Activated T-helper 2 cell treated with anti-CD3 and anti-CD28 coated beads, Interferon-gamma antibody, Interleukin-2, Interleukin-4, amounts not matched to agents 10 μg/mL and 5 μg/mL and 100 μg/mL, durations not matched to agents 14 hours and 24 hours and 36 hours (primary cell): ENCODE measurements at places on chromosomes 1 and 21.

- DNase-seq, result no peak
Observed at GRCh38 chr1:86774305-86775295, 70.2 kb downstream of the SH3GLB1 start.

- DNase-seq, result no peak
Observed at GRCh38 chr1:99139876-99140275, 124.4 kb upstream of the PLPPR4 start.

- no peak for DNase-seq
Observed at GRCh38 chr1:113191579-113192076, 118.6 kb downstream of the LRIG2 start.

DNA sequence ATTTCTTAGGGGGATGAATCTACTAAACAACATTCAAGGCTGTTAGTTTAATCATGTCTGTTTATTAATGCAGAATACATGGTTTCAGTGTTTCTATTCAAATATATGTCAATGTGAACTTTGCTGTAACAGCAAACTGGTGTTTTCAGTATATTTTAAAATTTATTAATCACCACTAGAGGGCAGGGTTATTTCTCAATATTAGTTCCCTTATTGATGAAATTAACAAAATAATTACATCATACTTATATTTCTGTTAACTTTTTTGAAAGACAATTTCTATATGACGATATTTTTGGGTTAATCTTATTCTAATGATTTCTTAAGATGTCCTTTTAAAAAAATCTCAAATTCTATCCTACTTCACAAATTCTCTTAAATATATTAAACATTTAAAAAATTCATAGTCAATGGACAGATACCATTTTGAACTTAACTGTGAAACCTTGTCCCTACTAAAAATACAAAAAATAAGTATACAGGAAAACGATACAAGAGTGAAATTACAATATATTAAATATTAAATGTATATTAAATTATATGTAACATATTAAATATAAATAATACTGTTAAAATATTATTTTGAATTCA lies 1034.1 kb upstream of the PRMT6 start:
- no peak for DNase-seq

DNA sequence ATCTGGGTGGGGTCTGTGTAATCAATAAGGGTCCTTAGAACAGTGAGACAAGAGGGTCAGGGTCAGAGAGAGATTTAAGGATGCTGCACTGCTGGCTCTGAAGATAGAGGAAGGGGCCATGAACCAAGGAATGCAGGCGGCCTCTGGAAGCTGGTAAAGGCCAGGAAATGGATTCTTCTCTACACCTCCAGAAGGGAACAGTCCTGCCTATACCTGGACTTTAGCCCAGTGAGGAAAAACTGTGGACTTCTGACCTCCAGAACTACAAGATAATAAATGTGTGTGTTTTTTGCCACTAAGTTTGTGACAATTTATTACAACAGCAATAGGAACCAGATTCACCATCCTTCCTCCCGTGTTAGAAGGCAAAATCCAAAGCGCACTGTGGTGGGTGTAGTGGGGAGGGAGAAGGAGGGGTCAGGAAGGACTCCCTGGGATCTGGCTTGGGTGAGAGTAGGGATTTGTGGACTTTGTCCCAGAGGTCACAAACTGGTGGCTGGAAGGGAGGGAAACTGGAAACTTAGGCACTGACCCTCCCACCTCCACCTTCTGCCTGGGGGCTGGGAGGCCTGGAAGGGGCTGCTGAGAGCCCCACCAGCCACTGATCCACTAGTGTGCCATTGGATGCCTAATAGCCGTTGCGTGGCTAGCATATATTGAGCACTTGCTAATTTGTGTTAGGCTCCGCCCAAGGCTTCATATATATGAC lies 5.4 kb upstream of the CELA2A start:
- no peak for DNase-seq

DNA sequence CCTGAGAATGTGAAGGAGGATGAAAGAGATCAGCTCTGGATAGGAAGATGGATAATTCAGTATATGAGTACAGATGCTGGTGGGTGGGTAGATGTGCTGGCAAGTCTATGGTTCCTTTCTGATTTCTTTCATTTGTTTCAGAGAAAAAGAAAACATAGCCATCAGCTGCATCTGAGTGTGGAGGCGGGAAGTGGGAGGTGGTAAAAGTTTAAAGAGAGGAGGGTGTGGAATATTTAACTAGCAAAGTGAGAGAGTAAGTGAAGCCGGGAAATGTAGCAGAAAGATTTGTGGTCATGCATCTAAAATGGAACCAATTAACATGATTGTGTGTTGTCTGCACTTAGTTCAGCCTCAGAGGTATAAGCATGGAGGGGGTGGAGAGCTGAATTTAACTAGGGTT lies 16.4 kb downstream of the RPE65 start:
- no peak for DNase-seq

DNA sequence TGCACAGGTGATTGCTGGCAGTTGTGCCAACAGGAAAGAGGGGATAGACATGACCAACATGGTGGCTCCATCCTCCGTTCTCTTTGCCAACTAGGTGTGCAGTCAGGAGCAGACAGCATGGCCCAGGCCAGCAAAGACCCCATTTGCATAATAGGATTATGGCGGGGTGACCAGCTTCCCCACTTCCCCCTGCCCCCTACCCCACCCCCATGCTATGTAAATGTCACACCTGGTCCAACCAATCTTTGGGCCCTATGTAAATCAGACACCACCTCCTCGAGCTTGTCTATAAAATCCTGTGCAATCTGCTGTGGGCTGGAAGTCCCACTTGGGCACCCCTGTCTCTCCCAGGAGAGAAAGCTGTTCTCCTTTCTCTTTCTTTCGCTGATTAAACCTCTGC lies 146.0 kb downstream of the SLC30A10 start:
- DNase-seq, result no peak

DNA sequence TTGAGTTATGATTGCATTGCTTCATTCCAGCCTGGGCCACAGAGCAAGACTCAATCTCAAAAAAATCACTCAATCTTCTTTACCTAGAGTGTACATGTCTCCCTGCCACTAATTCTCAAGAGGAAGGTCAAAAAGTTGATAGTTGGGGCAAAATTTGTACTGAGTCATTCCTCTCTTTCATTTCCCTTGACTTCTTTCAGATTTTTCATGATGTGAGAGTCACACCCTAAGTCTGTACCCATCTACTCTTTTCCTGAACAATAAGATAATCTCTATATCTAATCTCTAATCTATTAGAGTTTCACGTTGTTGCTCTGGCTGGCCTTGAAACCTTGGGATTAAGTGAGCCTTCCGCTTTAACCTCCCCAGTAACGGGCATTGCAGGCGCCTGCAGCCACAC lies 1.1 kb upstream of the BRDT start:
- DNase-seq, result no peak

DNA sequence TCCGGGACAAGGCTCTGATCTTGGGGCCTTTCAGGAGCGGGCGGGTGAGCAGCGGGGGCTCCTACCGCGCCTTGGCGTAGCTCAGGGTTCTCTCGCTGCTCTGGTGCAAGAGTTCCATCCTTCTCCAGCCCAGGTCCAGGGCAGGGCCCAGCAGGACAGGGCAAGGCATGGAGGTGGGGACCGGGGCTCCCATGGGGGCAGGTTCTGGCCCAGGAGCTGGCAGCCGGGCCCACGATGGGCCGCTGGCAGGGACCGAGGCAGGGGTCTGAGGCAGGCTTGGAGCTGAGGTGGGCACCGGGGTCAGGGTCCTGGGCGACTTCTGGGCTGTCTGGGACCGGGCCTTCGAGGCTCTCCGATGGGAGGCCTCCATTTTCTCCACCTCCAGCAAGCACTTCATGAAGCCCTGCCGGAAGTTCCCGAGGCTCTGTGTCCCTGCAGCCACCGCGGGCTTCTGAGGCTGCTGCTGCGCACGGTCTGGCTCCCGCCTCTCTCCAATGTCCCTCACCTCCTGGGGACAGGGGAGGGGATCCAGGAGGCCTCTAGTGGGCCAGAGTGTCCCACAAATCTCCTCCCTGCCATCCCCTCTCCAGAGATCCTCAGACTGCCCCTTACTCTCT lies 27.6 kb downstream of the SPATA21 start:
- DNase-seq, result no peak

GRCh38 chr1:117577191-117577885 lies 28.5 kb upstream of the TENT5C start:
- DNase-seq, result no peak

- no peak for DNase-seq
Observed at GRCh38 chr1:154325583-154326545, 539 bp downstream of the ATP8B2 start.

GRCh38 chr1:235990330-235990795 lies 74.5 kb downstream of the NID1 start:
- no peak for DNase-seq
